ENCODE measurements at places on chromosomes 3 and 15.

- no peak for DNase-seq
Observed at GRCh38 chr15:83776986-83777385, 123.1 kb downstream of the ADAMTSL3 start.

- no peak for DNase-seq
Observed at GRCh38 chr3:177705976-177706823, 508.9 kb upstream of the TBL1XR1 start.

- DNase-seq = no peak
Observed at GRCh38 chr3:11835028-11835639, 11.6 kb downstream of the TAMM41 start.

DNA sequence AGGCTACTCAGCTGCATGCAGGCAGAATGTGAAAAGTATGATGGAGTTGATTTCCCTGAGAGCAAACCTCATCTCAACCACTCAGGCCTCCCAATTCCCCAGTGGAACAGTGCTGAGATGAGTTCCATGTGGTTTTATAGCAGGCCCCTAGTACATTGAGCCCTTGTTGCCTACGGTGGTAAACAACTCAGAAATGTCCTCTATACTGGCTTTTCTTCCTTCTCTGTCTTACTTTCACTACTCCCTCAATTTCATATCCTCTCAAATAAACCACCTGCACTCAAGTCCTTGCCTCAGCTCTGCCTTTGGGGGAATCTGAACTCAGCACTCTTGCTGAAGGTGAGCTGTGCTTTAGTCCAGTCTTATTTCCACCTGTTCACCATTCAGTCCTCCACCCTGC, 399.9 kb downstream of the PDCD6IP start:
- DNase-seq = no peak

DNA sequence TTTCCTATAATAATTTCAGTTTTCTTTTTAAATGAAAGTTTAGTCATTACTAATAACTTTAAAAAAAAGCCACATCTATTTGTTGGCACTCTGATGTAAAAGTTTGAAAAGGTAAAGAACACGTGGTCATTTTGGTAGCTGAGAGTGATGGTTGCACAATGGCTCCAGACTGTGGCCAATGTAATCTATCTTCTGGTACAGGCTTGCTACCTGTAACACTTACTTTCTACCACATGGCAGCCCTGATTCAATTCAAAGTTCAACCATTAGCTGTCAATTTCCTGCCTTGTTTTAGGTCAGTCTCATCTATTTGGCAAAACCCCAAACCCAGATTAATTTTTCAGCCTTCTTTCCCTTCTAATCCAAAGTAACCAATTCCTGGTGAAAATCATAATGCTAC, 126.1 kb downstream of the TUSC7 start:
- DNase-seq = no peak

- no peak for DNase-seq
Observed at GRCh38 chr15:60162968-60163355, 158.9 kb downstream of the FOXB1 start.

- DNase-seq = no peak
Observed at GRCh38 chr3:53804697-53805462, 41.3 kb downstream of the CHDH start.
